Parietal lobe (tissue), 2 donors: ENCODE measurements at places on chromosomes 5 and 9. TPM values are rescaled to one million over a fixed set of nuclear protein-coding genes. Genes with fewer than 3 reads are reported as not detected.

Gene CCL21
- total RNA-seq, result not detected

Gene ACTBL2
- not detected for total RNA-seq

Gene SMIM15
- 22.8 TPM for total RNA-seq

Gene PCDHA4
- 29.7 TPM for total RNA-seq

Gene HCN1
- total RNA-seq, result 36.6 TPM

Gene SPINK6
- total RNA-seq, result not detected

Gene ZNF300
- 94.8 TPM for total RNA-seq

Gene SOWAHA
- total RNA-seq, result 3.1 TPM

Gene FOXD4
- 0.31 TPM for total RNA-seq

Gene BNC2
- 0.31 TPM for total RNA-seq

Gene CACNA1B
- total RNA-seq, result 62.0 TPM

Gene IL5
- not detected for total RNA-seq

Gene SYNPO
- 4.4 TPM for total RNA-seq

Gene PAEP
- total RNA-seq, result not detected

Gene EIF4E1B
- total RNA-seq, result 0.31 TPM

Gene PRELID2
- 19.7 TPM for total RNA-seq

Gene CNTNAP3
- total RNA-seq, result 84.8 TPM

Gene CD14
- total RNA-seq, result 3.8 TPM

Gene SLC34A1
- total RNA-seq, result not detected

Gene PCDHA1
- total RNA-seq, result 9.1 TPM

Gene SPINK5
- not detected for total RNA-seq

Gene C5orf52
- not detected for total RNA-seq

Gene PPP3R2
- 0.63 TPM for total RNA-seq

Gene KIF20A
- total RNA-seq, result 6.3 TPM

Gene HTR1A
- 18.5 TPM for total RNA-seq

Gene TTC1
- 34.4 TPM for total RNA-seq

Gene DNAI1
- total RNA-seq, result 2.2 TPM

Gene C9orf50
- not detected for total RNA-seq

Gene TMEM174
- total RNA-seq, result not detected

Gene ARRDC3
- total RNA-seq, result 188 TPM

Gene NPM1
- total RNA-seq, result 280 TPM

Gene IFNB1
- not detected for total RNA-seq

Gene WNK2
- 86.1 TPM for total RNA-seq

Gene CANX
- total RNA-seq, result 268 TPM

Gene EXOC3
- total RNA-seq, result 38.5 TPM

Gene FAXDC2
- 14.7 TPM for total RNA-seq

Gene MCIDAS
- total RNA-seq, result not detected

Gene SQSTM1
- 58.8 TPM for total RNA-seq
